Kidney glomerular epithelial cell (primary cell): ENCODE measurements at places on chromosomes 4 and X.

GRCh38 chr4:173446416-173446815 is 47.5 kb upstream of the SCRG1 start:
- no peak for DNase-seq

DNA sequence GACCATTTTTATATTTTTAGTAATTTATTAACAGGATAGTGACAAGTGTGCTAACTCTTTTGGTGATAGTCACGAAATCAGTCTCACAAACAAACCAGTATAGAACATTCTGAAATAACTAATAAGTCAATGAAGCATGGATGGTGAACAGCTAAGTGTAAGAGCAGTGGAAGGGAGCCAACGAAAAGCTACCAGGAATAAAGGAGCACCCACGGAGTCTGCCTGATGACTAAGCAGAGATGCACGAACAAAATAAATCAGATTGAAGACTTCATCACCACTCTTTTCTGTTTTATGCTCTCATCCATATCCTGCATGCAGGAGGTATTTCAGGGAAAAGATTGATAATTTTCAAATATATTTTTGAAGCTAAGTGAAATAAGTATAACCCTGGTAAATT is 891.1 kb upstream of the HS3ST1 start:
- DNase-seq: no peak

- no peak for DNase-seq
Measured at GRCh38 chrX:56343219-56343618, 111.1 kb downstream of the KLF8 start.

DNA sequence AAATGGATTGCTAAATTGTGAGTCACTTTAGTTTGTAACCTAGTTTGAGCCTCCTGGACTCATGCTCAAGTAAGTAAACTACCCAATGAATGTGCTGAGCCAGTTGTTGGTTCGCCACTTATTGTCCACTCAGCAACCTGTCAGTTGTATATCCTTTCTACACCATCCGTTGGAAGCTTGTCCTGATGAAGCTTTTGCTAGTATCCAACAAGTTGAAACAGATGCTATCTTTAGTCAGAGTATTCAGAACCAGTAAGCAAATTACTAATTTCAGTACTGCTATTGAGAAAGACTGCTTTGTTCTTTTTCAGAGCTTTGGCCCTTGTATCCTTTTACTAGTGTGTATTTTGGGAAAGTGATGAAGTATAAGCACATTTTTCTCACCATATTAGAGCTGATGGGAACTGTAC is 4.3 kb upstream of the NAA15 start:
- no peak for DNase-seq

DNA sequence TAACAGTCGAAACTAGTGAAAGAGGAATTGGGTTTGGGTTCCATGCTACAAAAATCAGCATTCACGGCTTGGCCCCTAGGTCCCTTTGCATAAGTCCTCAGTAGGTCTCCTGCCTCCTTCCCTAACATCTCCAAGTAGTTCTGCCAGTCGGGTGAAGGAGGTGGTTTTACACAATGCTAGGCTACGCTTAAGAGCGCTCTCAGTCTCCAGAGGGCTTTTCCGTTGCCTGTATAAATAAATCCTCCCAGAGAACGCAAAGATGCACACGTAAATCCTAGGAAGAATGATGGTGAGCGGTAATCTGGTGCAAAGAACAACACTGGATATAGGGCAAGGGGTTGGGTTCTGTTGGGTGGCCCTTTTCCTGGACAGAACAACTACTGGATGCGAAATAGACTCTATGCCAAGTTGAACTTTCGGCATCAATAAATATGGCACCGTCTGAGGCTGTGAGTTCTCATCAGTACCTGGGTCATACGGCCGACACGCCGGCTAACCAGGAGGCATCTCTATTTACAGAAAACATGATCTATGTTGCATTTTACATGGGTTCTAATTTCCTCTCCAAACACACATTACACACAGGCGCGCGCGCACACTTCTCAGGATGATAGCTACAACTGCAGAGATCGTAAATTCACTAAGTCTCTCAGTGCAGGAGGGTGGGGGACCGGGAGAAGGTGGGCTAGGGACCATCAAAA is 1.3 kb downstream of the CAMK2D start:
- peak; percentile 53 for DNase-seq

- DNase-seq: peak; percentile 55
Measured at GRCh38 chr4:150078041-150078578, at the start of gene DCLK2. Gene DCLK2, plus strand, starts transcription at chr4:150078445. Its CDS starts 583 bp downstream, at chr4:150079028.

DNA sequence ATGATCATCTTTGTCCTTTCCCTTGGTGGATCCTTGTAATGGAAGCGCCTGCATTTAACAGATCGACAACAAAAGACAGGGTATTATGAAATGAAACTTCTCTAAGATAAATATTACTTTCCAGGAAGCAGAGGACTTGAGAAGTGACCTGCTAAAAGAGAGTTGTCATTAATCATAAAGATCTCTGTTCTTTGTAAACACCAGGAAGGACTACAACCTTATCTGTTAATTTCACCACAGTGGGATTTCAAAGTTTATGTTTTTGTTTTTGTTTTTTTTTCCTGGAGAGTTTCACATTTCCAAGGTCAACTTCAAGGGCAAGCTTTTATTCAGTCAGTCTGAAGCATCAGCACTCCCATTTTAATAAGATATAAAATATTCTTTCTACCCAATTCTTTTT is 170.9 kb downstream of the RCHY1 start:
- DNase-seq: no peak

DNA sequence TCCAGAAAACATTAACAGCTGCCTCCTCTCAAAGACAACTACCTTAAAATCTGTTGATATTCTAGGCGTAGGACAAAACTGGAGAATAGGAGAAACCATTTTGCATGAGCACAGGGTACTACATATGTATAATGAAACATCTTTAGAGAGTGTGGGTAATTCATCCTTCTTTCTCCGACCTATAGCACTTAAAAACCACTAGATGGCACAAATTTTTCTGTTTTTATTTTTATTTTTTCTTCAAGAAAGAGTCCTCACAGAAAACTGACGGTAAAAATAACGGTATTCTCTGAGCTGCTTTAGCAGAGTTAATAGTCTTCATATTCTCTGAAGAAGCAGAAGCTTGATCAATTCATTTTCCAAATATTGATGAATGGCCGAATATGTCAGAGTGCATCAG is 14.6 kb downstream of the SMIM31 start:
- DNase-seq: peak; percentile 19

GRCh38 chr4:145614233-145614610 is 5.0 kb upstream of the MMAA start:
- no peak for DNase-seq

DNA sequence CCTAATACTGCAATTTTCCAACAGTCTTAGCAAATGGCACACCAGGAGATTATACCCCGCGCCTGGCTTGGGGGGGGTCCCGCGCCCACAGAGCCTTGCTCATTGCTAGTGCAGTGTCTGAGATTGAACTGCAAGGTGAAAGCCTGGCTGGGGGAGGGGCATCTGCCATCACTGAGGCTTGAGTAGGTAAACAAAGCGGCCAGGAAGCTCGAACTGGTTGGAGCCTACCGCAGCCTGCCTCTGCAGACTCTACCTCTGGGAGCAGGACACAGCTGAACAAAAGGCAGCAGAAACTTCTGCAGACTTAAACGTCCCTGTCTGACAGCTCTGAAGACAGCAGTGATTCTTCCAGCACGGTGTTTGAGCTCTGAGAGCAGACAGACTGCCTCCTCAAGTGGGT is 172.8 kb upstream of the NAP1L5 start:
- no peak for DNase-seq

GRCh38 chrX:65920620-65921019 is 119.3 kb downstream of the VSIG4 start:
- no peak for DNase-seq

GRCh38 chr4:142404191-142404611 is 441.9 kb downstream of the INPP4B start:
- no peak for DNase-seq

GRCh38 chr4:13309751-13310150 is 174.4 kb downstream of the RAB28 start:
- DNase-seq: no peak

- DNase-seq: no peak
Measured at GRCh38 chr4:52164116-52164515, 113.0 kb downstream of the SPATA18 start.

GRCh38 chrX:110219920-110220319 is 98.0 kb downstream of the AMMECR1 start:
- DNase-seq: no peak

DNA sequence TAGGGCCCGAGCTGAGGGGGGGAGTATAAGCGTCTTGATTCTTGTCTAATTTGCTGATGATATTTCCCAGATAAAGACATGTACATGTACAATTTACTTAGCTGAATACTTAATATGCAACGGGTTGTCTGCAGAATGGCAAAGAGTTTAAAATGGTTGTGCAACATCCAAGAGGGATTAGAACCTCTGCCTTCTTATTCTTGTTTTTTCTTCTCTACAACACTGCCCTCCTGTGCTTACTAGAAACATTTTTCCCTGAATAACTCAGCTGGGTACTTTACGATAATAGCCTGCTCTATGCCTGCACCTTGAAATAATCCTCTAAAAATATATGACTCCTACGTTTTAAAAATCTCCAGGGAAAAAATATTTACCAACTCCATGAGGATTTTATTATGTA is 41.8 kb downstream of the INTS12 start:
- peak; percentile 43 for DNase-seq

GRCh38 chr4:26478330-26478729 is 12.0 kb downstream of the CCKAR start:
- DNase-seq: no peak

GRCh38 chr4:183806341-183806740 is 98.8 kb upstream of the STOX2 start:
- no peak for DNase-seq

GRCh38 chr4:60683973-60684372 is 516.2 kb upstream of the ADGRL3 start:
- DNase-seq: no peak

DNA sequence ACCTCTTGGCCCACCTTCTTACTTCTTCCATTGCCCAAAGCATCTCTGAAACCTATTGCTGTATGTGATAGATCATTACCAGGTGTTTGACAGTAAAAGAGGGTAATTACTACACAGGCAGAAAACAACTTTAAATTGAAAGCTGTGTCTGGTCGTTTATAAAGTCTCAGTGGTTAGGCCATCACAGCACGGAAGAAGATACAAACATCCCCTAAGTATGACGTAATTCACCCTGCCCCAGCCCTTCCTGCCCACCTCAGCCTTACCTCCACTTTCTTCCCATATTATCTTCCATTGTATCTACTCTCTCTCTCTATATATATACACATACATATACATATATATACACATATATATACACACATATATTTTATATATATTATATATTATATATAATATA is 805.8 kb upstream of the PABPC4L start:
- no peak for DNase-seq

DNA sequence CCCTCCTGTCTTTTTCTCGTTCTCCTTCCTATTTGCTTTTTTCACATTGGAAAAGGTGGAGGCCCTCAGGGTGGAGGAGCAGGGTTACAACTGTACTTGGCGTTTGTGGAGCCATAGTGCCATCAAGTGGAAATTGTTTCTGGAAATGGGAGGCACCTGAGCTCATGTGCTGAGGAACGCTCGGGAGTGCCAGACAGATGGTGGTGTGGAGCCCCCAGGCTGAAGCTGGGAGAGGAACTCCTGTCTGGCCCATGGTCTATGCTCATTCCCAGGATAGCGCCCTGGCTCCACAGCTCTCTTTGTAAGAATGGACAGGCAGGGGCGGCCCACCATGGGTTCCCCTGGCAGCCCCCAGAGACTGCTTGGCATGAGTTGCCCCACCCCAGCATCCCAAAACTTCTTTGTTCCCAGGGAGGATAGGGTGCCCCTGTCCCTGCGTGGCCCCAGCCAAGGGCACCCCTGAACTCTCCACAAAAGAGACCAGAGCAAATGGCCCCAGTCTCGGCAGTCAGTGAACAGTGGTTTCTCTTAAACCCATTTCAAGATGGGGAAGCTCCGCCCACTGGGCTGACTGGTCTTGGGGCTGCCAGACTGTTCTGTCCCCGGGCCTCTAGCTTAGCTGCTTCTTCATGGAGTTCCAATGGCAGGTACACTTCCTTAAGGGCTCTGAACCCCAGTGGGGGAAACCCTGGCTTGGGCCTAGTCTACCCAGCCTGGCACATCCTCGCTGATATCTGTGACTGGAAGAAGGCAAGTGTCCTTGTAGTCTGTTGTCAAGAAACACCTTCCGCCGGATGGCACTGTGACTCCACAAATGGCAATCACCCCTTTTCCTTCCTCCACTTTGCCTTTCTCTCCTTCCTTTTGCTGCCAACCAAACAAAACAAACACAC is 70.1 kb downstream of the NBDY start:
- DNase-seq: no peak

GRCh38 chrX:3485727-3486126 is 139.3 kb upstream of the MXRA5 start:
- DNase-seq: no peak

DNA sequence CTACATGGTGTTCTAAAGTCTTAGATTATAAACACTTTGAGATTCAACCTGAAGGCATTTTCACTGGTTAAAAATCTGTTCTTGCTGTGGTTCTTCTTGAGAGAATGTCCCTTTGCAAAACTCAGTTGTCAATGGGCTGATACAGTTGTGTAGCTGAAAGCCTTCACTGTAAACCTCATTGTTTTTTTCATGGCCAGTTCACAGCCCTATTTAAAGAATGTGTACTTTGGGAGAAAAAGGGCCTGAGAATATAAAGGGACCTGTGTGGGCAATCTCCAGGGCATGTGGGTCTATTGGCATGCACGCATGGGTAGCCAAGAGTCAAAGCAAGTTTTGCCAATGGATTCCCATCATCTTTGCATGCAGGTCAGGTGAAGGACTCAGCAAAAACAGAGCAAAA is 7.8 kb upstream of the MAP7D3 start:
- no peak for DNase-seq

GRCh38 chr4:94489098-94489497 is 37.4 kb downstream of the PDLIM5 start:
- DNase-seq: no peak

GRCh38 chrX:39613482-39613995 is 484.2 kb downstream of the BCOR start:
- DNase-seq: peak; percentile 52

- DNase-seq: peak; percentile 2
Measured at GRCh38 chr4:121728066-121728465, 31.3 kb upstream of the ANXA5 start.

DNA sequence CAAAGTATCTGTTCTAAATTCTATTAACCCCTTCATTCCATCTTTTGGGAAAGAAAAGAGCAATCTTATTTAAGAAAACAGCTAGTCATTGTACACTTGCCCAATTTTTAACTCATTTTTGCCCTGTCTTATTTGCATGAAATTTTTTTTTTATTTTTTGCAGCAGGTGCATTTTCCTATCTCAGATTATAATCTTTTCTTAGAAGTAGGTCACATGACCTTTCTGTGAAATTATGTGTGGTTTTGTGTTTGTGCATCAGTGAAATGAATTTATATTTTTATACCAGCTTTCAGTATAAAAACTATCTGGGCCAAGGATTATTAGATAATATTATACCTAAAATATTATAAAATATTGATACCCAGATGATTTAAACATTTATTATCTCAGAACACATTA is 145.6 kb downstream of the INPP4B start:
- DNase-seq: no peak

- peak; percentile 39 for DNase-seq
Measured at GRCh38 chr4:5710065-5710960, 688 bp upstream of the EVC start.

- DNase-seq: no peak
Measured at GRCh38 chrX:16039363-16039762, 84.0 kb upstream of the GRPR start.
